MV-4-11 (cell line): ENCODE measurements at places on chromosomes 6 and 20.

- peak; percentile 41 for DNase-seq
Observed at GRCh38 chr6:4358414-4359107, 223.2 kb upstream of the ECI2 start.

DNA sequence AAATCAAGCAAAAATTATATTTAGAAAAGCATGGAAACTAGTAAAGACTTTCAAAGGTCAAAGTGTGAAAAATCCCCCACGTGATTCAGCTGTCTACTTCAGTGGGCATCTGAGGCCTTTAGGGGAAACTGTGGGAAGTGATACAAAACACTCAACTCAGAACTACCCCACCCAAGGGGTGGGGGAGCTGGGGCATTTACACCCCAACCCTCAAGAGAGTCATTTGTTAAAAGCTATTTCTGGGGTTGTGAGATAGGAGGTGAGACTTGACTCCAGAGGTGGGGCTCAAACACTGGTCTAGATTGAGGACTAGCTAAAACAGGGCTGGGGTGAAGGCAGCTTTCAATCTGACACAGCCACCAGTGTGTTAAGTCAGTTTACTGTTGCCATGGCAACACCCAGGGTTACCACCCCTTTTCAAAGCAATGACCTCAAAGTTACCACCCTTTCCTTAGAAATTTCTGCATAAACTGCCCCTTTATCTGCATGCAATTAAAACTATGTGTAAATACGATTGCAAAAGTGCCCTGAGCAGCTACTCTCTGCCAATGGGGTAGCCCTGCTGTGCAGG lies 9.9 kb upstream of the GTSF1L start:
- peak; percentile 71 for DNase-seq

- DNase-seq, result no peak
Observed at GRCh38 chr6:35202066-35202546, 11.7 kb upstream of the SCUBE3 start.

GRCh38 chr20:39080326-39080725 lies 118.2 kb downstream of the DHX35 start:
- no peak for DNase-seq
